Cardiac septum (tissue), 1 donor: ENCODE measurements at places on chromosomes 2 and 18. TPM values are rescaled to one million over a fixed set of nuclear protein-coding genes. Genes with fewer than 3 reads are reported as not detected.

DNA sequence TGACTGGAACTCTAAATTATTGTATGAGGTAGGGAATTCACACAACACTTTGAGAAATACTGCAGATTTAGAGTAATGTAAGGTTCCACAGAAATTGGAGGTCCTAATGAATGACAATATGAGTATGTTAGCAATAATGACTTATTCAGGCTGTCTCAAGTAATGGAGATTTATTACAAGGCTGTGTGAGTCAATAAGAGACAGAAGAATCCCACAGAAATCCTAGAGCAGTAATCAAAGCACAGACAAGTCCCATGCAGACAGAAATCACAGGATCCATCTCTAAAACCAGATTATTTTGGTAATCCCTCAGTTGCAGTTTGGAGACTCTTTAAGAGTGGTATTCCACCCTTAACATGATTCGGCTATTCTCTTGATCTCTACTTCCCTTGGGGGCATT is 83.6 kb downstream of the FAM161A start:
- DNase-seq, result no peak

Gene MYO7B
- 0.78 TPM for total RNA-seq

Gene NABP1
- 6.6 TPM for total RNA-seq

DNA sequence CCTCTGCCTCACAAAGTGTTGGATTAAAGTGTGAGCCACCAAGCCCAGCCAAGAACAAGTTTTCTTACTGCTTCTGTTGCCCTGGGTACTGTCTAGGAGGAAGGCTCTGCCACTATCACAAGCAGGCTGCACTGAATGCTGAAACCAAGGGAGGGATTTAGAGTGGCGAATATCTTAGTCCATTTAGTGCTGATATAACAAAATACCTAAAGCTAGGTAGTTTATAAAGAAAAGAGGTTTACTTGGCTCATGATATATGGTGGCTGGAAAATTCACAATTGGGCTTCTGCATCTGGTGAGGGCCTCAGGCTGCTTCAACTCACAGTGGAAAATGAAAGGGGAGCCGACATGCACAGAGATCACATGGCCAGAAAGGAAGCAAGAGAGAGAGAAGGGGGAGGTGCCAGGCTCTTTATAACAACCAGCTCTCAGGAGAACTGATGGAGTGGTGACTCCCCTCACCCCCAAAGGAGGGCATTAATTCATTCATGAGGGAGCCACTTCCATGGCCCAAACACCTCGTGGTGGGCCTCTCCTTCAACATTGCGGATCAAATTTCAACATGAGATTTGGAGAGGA is 146.0 kb upstream of the SERPINE2 start:
- DNase-seq, result no peak

Gene DSG2
- total RNA-seq, result 34.4 TPM

GRCh38 chr2:63652652-63652985 is 63.9 kb downstream of the MDH1 start:
- DNase-seq, result no peak

DNA sequence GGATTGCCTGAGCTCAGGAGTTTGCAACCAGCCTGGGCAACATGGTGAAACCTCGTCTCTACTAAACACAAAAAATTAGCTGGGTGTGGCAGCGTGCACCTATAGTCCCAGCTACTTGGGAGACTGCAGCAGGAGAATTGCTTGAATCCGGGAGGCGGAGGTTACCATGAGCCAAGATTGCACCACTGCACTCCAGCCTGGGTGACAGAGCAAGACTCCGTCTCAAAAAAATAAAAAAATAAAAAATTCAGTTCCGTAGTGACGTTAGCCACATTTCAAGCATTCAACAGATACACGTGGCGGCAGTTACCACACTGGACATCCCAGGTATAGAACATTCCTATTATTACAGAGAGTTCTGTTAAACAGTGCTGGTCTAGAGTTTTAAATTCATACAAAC is 4.5 kb downstream of the KANSL3 start:
- no peak for DNase-seq

Gene PMS1
- 11.1 TPM for total RNA-seq

Gene LRATD1
- 0.67 TPM for total RNA-seq

DNA sequence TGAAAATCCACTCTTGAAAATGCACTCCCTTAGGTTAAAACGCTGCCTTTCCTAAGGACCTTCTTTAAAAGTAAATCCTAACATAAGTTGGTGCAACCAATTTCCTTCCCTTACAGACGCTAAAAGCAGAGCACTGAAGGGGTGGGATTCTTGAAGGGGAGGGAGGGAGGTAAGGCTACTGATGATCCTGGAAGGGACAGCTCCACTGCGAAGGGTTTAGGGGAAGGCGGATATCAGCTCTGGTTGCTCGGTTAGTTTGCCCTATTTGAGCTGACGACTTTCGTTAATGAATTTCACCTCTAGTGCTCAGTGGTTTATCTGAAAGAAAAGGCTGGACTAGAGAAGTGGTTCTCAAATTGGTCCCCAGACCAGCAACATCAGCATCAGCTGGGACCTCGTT is 49.7 kb upstream of the SIGLEC15 start:
- no peak for DNase-seq

DNA sequence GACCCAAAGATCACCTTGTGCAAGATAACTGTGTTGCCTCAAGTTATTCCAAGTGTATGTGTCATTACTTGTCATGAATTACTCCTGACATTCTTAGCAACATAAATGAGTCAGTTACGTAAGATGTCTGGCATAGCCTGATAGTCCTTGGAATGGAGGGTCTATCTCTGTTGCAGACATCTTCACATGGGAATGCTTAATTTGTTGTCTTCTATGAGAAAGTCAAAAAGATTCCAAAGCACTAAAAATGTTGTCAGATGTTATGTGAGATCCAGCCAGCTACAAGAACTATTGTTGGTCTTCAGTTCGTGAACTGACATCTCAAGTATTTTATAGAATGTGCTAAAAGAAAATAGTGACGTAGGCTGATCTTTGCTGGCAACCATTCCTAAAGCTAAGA is 178.2 kb upstream of the RASGRP3 start:
- DNase-seq, result no peak

Gene ZNF804A
- not detected for total RNA-seq

- no peak for DNase-seq
These were observed 294.6 kb upstream of the CCDC68 start for GRCh38 chr18:55253814-55254213.

Gene CCDC85A
- 2.7 TPM for total RNA-seq

Gene PELI1
- total RNA-seq, result 9.0 TPM

DNA sequence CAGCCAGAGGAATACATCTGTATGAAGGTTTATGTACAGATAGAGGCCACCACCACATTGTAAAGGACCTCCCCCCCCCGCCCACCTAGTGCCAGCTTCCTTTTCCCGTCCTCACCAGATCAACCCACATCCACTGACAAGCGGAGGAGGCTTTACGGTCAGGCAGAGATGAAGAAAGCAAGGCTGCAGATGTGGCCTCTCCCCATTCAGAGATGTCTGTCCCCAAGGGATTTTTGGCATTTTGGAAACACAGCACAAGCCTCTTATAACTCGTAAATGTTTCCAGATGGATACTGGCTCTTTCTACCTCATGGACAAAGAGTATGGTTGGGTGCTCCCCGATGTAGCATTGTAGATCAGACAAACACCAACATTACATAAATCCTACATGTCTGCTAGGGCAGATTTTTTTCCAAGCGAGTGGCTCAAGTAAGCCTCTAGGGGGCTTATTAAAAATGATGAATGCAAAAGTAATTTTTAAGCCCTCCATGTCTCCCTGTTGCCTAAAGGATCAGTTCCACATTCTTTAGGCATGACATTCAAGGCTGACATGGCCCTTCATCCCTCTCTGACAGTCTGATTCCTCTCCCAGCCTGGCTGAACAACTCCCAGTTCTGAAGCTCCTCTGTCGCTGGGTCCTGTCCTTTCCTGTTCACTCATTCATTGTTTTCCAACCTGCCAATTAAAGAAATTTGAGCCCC is 11.7 kb downstream of the VIT start:
- DNase-seq, result no peak

DNA sequence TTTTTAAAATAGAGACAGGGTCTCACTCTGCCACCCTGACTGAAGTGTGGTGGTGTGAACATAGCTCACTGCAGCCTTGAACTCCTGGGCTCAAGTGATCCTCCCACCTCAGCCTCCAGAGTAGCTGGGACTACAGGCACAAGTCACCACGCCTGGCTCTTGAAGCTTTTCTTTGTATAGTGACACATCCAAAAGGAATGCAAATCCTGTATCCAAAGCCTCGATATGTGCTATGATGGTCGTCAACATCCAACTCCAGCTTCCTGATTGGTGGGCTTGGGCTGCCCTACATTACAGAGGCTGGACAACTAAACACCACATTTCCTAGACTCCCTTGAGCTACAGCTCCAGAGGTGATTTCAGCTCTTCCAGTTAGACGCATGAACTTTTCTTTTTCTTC is 101.7 kb upstream of the PGAP1 start:
- no peak for DNase-seq

DNA sequence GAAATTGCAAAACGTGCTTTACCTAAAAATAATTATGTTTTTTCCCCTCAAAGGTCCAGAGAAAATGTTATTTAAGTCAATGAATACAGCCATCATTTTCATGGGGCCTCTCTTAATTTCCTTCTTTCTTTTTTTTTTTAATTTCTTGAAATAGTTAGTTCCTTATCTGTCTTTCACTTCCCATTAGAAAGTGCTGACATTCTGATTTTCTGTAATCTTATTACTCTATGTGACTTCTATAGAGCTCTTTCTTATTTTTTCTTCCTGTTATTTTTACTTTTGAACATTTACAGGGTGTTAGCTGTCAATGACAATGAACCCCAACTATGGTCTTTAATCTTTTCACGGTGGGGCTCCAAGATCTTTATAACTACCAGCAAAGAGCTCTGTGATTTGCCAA is 30.0 kb downstream of the CTLA4 start:
- no peak for DNase-seq

Gene GDF7
- 0.94 TPM for total RNA-seq

- no peak for DNase-seq
These were observed 259.0 kb downstream of the PAX3 start for GRCh38 chr2:222039821-222040220.

Gene C2orf15
- total RNA-seq, result not detected

DNA sequence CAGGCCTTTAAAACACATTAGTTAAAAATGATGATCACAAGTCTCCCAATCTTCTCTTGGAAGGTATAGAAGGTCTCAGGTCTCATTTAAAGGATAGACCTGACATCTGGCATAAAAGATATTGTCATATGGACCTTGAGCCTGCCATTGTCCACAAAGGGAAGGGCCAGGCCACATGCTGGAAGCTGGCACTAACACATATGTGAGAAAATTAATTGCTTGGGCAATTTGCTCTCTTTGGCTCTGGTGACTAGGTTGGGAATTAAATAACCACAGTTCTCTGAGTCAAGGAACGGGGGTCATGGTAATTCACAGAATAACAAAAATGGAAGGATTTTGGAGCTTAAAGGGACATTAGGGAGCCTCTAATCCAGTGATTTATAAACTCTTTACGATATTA is 727.3 kb downstream of the BCL11A start:
- DNase-seq, result no peak

DNA sequence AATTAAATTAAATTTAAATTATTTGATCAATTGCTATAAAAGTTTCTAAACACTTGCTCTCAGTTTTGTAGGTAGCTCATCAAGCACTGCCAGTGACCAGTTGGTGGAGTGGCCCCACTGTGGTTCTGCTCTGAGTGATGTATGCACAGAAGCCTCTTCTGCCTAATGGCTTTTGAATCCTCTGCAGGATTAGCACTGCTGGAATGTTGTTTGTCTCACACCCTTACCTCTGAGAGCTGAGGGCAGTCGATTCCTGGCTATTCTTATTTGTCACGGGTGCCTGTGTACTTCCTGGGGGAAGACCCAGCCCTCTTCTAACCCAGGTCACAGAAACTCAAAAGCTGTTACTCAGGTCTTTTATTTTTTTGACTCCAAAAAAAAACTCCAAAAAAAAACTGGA is 9.5 kb downstream of the CAPN14 start:
- no peak for DNase-seq

GRCh38 chr2:15577071-15577735 is 14.5 kb upstream of the DDX1 start:
- peak; percentile 88 for DNase-seq

GRCh38 chr2:69589973-69590652 is 53.4 kb downstream of the AAK1 start:
- DNase-seq, result no peak

GRCh38 chr18:75157851-75158250 is 51.1 kb downstream of the PTGR3 start:
- no peak for DNase-seq

DNA sequence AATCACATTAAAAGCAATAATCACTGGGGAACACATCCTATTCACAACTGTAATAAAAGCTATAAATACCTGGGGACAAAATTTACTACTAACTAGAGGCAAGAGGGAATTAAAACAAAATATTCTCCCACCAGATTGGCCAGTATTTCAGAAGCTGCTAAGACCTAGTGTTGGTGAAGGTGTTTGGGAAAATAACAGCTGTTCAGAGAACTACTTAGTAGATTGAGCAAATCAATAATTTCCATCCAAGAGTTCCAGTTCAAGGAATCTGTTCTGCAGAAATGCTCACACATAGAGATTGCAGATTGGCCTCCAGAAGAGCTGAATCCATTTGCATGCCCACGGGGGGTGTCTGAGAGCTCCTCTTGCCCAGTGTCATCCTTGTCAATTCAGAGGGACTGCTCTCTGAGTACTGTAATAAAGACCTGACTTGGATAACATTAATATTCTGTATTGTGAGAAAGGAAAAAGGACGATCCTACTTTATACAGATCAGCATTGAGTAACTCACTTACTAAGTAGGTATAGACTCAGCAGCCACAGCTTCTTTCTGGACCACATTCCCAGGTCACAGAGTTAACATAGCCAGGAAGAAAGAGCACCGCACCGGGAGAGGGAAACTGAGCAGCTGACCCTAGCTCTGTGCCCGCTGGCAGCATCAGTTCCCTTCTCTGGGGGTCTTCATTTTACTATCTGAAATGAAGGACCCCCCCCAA is 5.6 kb downstream of the TUBB6 start:
- DNase-seq, result peak; percentile 60

DNA sequence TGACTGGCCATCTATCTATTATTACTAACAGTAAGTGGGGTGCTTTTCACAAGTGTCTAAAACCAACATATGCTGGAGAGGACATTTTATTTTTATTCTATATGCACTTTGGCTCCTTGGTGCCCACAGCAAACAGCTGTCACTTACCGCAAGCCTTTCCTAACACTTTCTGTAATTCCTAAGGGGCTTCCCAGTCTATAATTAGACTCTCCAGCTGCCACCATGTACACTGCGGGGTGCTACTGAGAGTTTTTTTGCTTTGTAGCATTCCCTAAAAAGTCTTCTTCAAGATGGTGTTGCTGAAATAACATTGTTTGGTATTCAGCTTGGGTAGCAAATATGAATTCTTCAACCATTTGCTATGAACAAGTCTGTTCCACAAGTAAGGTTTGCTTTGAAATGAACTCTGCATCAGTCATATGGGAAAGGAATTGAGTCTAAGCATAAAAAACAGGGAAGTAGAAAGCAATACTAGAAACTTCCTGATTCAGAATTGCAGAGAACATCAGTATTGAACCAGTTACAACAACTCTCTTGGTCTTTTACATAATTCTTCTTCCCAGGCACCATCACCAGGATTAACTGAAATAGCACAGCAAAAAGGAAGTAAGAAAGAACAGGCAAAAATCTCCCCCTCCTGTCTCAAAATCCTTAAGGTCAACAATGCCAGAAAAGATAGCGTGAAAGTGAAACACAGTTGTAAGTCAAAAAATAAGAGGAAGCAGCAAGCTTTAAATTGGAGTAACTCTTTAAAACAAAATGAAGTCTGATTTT is 28.6 kb downstream of the EPB41L3 start:
- no peak for DNase-seq
